ENCODE measurements at places on chromosomes 4 and X.

- DNase-seq, result peak; percentile 53
Measured at GRCh38 chrX:119236623-119237561, 807 bp downstream of the PGRMC1 start.

- DNase-seq, result no peak
Measured at GRCh38 chr4:33626221-33626620, 2618.1 kb downstream of the ARAP2 start.

- DNase-seq, result no peak
Measured at GRCh38 chr4:78345237-78345636, 206.3 kb upstream of the ANXA3 start.

- DNase-seq, result no peak
Measured at GRCh38 chr4:173145131-173145530, 23.5 kb upstream of the GALNT7 start.

DNA sequence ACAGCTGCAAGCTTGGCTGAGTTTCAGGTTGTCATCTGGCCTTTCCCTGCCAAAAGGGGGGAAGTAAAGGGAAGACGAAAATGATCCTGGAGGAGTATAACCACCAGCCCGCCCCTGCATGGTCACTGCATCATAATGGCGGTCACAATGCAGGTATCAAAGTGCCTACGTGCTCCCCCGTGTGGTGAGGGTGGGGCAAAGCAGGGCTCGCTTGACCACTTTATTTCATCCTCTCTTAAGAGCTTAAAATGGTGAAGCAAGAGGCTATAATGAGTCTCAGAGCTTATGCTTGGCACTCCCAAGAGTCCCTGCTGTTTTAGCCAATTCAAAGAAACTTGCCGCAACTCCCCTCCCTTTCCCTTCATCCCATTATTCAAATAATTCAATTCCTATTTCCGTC is 105.6 kb downstream of the APOOL start:
- peak; percentile 29 for DNase-seq
